NCI-H2107 (cell line): ENCODE measurements at places on chromosomes 7 and 10.

DNA sequence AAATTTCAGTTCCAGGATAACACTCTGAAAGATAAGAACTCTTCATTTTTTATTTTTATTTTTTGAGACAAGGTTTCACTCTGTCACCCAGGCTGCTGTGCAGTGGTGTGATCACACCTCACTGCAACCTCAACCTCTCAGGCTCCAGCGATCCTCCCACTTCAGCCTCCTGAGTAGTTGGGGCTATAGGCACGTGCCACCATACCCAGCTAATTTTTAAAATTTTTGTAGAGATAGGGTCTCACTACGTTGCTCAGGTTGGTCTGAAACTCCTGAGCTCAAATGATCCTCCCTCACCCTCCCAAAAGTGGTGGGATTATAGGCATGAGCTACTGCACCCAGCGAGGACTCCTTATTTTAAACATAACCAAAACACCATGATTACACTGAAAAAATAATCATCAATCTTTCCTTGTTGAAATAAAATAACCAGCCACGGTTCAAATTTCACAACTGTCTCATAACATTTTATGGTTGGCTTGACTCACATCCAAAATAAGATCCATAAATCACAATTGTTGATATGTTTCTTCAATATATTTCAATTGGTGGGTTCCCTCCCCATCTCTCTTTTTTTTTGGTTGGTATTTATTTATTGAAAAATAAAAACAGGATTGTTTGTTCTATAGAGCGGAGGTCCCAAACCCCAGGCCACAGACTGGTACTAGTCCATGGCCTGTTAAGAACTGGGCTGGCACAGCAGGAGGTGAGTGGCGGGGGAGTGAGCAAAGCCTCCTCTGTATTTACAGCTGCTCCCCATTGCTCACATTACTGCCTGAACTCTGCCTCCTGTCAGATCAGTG is 60.1 kb upstream of the FAM171A1 start:
- DNase-seq, result no peak

DNA sequence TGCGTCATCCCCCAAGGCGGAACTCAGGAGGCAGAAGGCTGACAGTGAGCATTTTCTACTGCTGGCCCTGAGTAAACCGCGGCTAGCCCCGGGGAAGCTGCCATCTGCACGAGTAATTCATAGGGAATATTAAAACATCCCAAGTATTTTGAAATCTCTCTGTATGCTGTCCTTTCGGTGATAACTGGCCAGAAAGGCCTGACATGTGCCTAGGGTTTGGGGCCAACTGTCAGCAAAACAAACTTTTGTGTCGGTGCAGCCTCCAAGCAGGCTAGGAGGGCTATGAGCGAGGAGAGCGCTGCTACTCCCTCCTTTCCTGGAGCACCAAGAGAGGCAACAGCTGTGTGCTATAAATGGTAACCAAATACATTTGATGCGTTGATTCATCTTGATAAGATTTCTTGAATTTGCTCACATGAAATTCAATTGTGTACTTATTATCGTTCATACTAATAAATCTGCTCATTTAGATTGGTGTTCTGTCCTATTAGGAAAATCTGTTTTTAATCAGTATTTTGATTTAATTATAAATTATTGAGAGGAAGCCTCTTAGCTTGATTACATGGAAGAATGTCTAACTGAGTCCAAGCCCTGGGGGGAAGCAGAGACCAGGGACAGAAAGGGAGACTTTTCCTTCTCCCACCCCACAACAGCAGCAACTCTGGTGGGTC is 124.4 kb upstream of the NPS start:
- no peak for DNase-seq

DNA sequence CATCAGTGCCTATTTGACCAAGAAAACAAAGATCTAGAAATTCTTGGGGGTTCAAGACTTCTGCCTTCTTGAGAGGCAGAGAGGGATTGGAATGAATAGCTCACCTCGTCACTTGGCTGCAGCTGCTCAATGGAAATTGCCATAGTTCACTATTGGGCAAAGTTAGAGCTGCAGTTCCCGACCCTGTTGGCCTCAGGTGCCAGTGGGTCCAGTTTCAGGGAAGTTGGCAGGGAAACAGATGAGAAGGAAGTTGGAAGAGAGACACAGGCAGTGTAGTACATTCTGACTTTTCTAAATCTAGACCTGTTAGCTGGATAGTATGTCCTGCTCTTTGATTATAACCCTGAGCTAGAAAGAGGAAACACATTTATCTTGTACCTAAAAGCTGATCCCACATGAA is 19.1 kb downstream of the A1CF start:
- no peak for DNase-seq

DNA sequence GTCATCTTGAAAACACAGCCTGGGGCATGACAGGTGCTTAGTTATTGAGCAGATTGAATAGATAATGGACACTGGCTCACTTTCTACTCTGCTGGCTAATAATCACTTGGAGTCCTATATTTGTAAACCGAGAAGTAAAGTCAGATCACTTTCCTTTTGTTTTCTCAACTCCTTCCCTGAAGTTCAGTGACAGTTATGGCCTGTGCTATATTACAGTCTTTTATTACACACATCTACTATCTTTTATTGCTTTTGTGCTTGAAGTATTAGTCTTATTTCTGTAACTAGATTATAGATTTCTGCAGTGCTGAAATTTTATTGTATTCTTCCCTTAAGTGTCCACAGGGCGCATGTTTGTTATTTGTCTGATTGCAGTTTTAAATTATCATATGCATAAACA is 136.4 kb upstream of the TAC1 start:
- no peak for DNase-seq

GRCh38 chr7:50312250-50313162 is 8.0 kb downstream of the IKZF1 start:
- DNase-seq, result no peak

- DNase-seq, result no peak
Measured at GRCh38 chr10:76245951-76246495, 814.6 kb downstream of the LRMDA start.

- DNase-seq, result no peak
Measured at GRCh38 chr7:132482866-132483265, 93.4 kb downstream of the PLXNA4 start.
